Right atrium auricular region (tissue), 2 donors: ENCODE measurements at places on chromosomes 3 and 15.

DNA sequence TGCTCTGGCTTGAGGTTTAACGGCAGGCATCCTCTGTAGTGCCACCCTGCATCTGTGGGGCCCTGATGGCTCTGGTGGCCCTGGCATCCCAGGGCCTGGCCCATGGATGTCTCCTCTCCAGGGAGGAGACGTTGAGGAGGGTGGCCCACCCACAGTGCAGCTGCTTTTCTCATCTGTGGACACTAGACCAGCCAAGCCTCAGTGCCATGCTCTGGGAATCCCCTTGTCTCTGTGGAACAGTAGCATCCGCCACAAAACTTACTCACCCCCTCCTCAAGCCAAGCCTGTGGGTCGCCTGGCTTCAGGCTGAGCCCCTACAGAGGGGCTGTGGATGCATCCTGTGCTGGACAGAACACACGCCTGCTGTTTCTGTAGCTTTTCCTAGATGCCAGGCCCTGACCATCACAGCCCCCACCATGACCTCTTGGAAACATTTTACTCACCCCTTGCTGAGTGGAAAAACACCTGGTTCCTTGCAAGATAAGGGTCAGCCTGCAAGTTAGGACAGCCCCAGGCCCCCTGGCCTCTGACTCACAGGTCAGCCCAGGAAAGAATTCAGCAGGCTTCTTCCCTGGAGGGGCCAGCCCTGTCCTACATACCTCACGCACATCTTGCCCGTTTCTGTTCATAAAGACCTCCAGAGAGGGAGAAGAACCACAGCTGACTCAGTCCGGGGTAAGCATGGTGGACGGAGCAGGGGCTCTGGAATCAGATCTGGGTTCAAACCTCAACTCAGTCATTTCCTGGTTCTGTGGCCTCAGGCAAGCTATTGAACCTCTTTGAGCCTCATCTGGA, 19.0 kb downstream of the PAK6 start:
- DNase-seq: no peak

DNA sequence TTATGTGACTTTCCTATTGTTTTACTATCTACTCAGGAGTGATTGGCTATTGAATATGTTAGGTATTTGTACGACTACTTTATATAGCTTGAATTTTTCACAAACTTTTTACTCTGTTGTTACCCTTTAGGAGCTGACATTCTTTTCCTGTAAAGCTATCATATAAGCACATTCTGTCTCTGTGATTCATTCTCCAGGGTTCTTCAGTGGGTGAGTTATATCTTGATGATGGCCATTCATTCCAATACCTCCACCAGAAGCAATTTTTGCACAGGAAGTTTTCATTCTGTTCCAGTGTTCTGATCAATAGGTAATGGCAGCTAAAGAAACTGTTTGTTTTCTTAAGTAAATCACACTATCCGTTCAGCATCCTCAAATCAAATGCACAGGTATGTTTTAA, 10.1 kb upstream of the CAPN3 start:
- DNase-seq: no peak

DNA sequence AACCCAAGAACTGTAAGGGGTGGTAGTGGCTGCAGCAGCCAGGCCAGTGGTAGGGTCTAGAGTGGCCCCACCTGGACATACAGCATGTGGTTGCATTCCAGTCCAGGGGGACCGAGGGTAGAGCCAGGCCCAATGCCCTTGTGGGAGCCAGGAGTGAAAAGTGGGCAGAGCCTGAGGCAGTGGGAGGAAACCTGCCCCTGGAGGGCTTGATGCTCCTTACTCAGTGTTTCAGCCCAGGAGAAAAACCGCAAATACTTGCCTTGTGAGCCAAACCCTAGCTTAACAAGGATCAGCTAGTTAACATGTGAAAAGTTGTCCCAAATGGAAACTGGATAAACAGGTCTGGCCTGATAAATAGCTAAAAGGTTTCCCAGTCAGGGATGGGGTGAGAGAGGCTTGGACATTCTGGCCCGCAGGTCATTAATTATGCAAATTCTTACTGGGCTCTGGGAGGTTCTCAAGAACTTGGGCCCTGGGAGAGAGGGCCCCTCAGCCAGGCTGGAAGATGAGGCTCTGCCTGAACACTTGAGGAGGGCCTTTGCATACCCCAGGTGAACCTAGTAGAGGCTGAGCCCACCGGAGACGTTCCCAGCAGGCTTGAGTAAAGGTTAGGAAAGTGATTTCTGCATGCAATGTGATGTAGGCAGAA, 222.1 kb downstream of the THSD4 start:
- no peak for DNase-seq

DNA sequence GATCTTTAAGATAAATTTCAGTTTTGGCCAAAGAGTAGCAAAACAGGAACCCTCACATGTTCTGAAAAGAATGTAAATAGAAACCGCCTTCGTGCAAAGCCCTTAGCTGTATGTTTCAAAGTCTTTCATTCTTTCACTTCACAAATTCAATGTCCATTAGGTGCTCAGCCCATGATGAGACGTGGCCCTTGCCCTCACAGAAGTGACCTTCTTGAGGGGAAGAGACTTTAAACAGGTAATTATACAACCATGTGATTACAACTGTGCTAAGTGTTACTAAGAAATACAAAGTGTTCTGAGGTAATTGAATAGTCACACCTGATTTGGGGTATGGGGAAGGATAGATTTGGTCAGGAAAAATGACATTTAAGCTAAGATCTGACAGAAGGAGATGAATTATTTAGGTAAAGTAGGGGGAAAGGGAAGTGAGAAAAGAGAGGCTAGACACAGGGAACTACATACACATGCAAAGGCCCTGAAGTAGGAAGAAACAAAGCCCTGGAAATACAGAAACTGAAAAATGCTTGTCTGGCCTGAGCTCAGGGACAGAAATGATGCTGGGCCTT, 19.6 kb downstream of the HSPBAP1 start:
- DNase-seq: no peak

DNA sequence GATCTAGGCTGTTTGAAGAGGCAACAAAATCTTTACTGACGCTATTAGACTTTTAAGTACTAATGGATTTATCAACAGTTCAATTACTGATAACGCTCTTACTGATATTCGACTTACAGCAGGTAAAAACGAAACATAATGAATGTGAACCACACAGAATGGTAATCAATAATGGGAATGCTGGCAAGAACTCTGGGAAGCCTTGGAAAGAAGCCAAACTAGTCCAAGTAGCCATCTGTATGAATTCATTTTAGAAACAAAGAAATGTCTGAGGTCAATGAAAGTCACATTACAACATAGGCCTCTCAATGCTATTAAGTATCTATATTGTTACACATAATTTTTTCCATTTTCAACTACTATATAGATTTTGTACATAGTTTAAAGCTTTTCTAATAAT, 130.0 kb downstream of the DMXL2 start:
- no peak for DNase-seq

DNA sequence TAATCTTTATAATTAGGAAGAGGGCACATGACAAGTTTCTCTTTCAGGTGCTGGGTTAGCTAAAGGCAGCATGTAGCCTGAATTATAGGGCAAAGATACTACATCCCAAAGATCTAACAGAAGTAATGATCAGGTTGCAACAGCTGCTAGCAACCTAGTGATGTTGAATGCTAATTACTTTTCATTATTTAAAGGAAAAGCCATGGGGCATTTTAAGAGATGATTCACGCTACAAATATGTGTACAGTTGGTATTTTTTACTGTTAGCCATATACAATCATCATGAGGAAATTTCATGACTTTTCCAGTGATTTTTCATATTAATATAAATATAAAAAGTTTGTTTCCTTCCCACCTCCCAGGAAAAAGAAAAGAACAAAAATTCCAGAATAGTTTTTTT, 43.0 kb downstream of the NEK10 start:
- no peak for DNase-seq

- DNase-seq: no peak
Measured at GRCh38 chr3:140595295-140595694, 82.6 kb upstream of the TRIM42 start.

GRCh38 chr15:27683121-27683520, 416.0 kb downstream of the OCA2 start:
- DNase-seq: no peak

- DNase-seq: no peak
Measured at GRCh38 chr3:160837394-160837980, 81.5 kb downstream of the PPM1L start.

DNA sequence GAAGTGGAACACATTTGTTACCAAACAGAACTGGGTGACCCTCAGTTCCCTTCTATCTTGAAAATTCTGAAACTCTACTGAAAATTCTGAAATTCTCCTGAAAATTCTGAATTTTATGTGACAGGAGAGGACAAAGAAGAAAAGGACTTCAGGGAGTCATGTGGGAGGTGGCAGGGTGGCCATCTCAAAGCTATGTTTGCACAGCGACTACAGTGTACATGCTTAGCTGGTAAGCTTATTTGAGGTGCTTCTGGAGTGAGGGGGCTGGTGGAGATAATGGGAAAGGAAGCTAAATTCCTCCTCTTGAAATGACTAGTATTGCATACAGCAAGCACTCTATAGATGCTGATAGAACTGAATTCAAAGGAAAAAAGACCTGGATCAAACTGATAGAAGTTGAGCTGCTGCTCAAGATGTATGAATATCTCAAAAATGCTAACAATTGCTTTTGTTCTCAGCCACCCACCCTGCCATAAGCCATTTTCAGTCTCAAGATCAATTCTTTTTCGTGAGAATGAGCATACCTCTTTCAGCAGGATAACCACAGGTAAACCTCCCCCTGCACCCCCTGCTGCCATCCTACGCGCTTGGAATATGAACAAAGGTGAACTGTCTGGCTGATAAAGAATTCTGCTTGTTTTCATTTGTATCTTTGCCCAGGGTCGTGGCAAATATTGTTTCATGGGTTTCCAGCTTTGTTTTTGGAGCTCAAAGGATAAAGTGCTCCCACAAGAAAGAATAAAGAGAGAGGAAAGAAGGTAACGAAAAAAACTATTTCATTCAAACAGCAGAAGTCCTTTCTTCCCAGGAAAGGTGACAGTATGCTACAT, 16.6 kb upstream of the ARHGEF3 start:
- no peak for DNase-seq

DNA sequence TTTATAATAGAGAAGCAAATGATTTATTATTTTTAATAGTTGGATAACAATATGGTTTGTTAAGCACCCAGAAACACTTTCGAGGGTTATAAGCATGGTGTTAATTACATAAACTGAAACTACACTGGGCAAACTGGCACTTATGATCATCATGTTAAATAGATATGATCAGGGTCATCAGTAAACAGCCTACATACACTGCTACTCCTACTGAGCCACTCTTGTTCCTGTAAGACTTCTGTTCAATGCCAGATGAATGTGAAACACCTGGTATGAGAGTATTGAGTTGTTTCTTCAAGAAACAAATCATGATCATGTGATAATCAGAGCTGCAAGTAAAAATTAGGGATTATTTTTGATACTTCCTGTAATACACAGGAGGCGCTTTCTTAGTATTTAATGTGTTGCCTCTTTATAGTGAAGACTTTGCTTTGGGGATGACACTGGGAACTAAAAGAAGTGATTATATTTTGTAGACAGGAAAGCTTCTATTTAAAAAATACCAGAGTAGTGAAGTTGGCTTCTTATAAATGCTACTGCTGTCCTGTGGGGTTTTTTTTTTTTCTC, 32.3 kb upstream of the UTS2B start:
- DNase-seq: no peak
